ENCODE measurements at places on chromosomes 6 and 20.

DNA sequence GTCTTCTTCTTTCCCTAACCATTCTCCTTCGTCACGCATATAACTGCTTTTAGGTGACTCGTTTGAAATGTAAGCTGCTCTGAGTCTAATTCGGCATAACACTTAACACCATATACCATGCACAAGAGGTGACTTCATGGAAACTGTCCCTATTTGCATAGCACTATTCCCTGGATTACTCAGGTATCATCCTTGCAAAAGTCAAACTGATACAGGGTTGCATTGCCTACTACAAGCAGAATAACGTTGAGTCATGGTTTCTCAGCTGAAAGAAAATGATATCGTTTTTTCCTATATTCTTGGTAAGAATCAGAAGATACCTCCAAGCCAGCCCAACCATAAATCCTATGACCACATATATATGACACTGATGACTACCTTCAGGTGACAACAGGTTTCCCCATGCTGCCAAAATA lies 227.5 kb downstream of the ATXN1 start:
- no peak for DNase-seq

- DNase-seq: no peak
These were observed 130.8 kb downstream of the JPH2 start for GRCh38 chr20:44056010-44056698.

DNA sequence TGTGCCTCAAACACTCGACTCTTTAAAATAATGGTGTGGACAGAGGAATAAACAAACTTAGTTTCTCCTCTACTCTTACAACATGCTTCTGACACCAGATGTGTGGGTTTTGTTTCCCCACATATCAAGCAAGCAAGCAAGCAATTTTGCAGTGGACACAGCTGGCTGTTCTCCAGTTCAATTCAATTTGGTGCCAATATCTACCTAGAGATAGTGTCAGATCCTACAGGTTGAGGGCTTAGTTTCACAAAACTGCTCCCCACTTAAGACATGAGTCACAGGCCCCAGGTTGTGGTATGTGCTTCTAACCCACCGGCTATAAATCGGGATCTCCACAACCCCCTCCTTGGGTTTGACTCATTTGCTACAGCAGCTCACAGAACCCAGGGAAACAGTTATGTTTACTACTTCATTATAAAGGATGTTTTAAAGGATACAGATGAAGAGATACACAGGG lies 131.4 kb upstream of the TRAF3IP2 start:
- DNase-seq: no peak

DNA sequence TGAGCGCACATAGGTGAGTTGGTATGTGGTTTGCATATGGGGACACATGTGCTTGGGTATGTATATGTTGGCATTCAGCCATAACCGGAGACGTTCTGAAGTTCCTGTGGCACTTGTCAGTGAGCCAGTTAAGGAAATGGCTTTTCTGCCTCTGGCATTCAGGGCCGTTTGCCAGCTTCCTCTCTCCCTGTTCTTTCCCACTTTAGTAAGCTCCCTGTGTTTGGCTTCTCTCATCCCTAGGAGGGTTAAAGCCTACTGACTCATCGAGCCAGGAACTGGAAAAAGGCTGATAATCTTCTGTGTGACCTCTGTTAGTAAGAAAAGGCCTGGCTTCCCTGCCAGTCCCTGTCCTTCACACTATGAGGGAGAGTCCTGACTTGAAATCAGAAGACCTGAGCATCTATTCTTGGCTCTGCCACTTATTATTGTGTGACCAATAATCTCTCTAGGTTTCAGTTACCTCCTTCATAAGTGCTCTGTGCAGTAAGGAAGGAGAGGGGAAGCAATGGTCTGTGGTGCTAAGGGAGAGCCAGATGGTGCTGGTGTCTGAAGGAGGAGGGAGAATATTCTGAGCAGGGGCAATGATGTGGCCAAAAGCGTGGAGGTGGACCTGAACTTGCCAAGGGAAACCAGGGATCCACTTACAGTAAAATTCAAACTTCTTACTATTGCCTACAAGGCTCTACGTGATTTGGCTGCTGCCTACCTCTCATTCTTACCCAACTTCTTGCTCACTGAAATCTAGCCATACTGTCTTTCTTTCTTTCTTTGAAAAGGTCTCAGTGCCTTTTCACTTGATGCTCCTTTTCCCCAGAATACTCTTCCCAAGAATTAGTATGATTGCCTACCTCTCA lies 31.4 kb downstream of the ACSS2 start:
- peak; percentile 45 for DNase-seq

DNA sequence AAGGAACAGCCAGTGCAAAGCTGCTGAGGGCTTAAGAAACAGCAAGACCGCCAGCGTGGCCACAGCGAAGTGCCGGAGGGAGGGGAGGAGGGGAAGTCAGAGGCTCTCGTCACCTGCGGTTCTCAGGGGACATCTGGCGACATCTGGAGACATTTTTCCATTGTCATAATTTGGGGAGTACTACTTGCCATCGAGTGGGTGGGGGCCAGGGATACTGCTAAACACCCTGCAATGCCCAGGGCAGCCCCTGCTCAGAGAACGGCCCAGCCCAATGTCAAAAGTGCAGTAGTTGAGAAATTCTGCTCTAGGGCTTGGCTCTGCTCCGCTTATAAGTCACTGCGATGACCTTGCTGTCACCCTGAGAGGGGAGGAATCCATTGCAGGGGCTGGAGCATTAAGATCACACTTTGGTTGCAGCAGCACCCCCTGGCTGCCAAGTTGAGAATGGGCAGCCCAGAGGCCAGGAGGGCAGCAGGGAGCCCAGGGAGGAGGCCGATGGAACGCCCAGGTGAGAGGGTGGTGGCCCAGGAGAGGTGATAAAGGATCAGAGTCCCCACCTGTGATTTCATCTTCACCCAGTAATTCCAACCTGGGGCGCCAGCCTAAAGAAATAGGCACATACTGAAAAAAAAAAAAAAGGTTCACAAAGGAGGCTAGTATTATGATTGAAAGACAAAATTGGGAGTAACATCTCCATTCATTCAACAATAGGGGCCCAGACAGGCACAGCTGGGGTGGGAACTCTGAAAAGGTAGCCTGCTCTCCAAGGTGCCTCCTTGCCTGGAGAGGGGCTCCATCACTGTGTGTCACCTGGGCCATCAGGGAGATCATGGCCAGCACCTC lies 218.2 kb downstream of the BMP7 start:
- no peak for DNase-seq

- DNase-seq: no peak
These were observed 354.5 kb upstream of the SYNCRIP start for GRCh38 chr6:85997206-85997605.

- DNase-seq: no peak
These were observed 441.1 kb upstream of the ARID1B start for GRCh38 chr6:156336089-156336488.

- DNase-seq: peak; percentile 81
These were observed at the start of gene GTF3C6 for GRCh38 chr6:110958329-110959192. Gene GTF3C6 (plus strand): TSS chr6:110958706. CDS start chr6:110958770, 64 bp downstream.

DNA sequence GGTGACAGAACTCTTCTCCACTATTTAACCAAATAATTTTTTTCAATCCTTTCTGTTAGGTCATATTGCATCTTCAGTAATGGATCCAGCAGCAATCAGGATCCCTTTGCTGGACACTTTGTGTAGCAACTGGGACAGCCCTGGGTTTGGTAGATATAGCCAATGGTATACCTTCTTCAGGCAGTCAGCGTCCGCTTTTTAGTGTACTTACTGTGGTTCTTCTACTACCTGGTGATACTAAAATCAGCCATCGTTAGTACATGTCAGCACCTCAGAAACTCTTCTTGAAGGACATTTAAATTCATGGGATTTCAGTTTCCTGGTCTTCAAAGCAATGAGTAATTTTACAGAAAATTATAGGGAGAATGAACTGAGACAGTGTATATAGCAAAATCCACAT lies 93.5 kb downstream of the ADGRG6 start:
- no peak for DNase-seq

GRCh38 chr6:107794771-107795170 lies 29.3 kb downstream of the SCML4 start:
- DNase-seq: no peak

GRCh38 chr6:34958734-34959133 lies 69.7 kb downstream of the ANKS1A start:
- DNase-seq: no peak

- DNase-seq: no peak
These were observed 142.0 kb downstream of the FAM83B start for GRCh38 chr6:54988576-54988975.

- no peak for DNase-seq
These were observed 49.2 kb upstream of the CST5 start for GRCh38 chr20:23928788-23929187.

- peak; percentile 40 for DNase-seq
These were observed 75.4 kb downstream of the MTHFD1L start for GRCh38 chr6:150940941-150941340.

- DNase-seq: no peak
These were observed 161.4 kb downstream of the FOXC1 start for GRCh38 chr6:1770968-1771723.

- DNase-seq: no peak
These were observed 9.9 kb upstream of the SPATS1 start for GRCh38 chr6:44332585-44332984.

DNA sequence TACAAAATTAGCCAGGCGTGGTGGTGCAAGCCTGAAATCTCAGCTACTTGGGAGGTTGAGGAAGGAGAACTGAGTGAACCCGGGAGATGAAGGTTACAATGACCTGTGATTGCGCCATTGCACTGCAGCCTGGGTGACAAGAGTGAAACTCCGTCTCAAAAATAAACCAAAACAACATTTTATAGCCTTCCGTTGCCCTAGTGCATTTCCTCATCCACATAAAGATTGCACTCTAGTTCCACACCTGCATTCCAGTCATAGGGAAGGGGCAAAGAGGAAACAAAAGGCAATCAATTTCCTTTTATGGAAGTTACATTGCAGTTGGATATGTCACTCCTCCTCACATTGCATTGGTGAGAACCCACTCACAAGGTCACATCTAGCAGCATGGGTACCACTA lies 182.7 kb upstream of the ARG1 start:
- no peak for DNase-seq

DNA sequence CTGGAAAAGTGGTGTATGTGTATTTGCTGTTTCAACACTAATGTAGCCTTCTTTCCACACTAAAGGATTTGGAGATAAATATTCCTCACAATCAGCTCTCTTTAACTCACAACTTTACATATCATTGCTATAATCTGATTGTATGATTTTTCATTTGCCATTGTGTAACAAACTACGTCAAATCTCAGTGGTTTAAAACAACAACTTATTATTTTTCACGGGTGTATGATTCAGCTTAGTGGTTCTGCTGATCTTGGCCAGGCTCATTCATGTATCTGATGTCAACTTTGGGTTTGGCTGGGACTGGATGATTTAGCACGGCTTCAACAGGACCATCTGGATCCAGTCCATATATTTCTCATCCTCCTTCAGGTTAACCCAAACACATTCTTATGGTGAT lies 55.4 kb upstream of the TMX4 start:
- no peak for DNase-seq

DNA sequence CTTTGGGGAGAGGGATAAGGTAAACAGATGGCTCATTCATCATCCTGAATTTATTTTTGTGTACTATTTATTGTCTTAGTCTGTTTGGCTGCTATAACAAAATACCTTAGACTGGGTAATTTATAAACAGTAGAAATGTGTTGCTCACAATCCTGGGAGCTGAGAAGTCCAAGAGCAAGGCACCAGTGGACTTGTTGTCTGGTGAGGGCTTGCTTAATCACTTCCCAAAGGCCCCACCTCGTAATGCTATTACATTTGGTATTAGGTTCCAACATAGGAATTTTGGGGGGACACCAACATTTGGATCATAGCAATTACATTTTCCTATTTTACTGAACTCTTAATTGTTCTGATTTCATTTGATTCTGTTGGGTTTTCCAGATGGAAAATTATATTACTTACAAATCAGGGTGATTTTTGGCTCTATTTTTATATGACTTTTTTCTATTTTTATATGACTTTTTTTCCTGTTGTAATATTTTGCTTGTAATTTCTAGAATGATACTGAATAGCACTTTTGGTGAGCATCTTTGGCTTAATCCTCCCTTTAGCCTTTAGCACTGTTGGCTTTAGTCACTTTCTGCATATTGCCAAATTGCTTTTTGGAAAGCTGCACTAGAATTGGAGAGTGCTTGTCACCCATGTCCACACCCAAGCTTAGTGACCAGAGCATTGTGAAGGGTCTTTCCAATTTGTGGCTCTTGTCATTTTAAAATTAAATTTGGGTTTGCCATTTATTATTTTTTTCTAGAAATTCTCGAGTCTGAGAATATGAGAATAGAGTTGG lies 43.7 kb upstream of the TULP4 start:
- no peak for DNase-seq

DNA sequence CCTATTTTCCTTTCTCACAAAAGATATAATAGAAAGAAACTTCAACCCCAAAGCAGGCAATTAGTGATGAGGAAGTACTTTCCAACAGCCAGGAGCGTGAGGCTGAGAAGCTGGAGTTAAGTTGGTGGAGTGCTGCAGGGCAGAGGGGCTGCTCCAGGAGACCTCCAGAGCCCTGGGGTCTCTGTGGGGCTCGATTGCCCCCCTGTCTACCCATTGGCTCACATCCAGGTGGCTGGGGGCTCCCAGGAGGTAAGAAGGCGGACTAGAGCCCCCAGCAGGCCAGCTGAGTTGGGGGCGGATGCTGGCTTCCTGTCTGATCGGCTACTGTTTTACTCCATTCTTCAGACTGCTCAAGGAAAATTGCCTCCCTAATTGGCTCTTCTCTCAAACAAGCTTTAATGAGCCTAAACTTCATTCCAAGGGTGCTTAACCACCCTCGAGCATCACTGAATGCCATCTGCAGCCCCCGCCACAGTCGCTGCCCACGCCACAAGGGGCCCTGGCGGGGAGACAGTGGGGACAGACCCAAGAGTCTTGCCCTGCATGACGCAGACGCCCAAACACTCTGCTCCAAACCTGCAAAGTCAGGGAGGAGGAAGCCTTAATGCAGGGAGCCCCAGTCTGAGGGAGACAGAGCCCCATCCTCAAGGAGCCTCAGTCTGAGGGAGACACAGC lies 78.6 kb downstream of the MDGA1 start:
- DNase-seq: no peak

- no peak for DNase-seq
These were observed 4.2 kb upstream of the PPP1R14C start for GRCh38 chr6:150138638-150139037.

DNA sequence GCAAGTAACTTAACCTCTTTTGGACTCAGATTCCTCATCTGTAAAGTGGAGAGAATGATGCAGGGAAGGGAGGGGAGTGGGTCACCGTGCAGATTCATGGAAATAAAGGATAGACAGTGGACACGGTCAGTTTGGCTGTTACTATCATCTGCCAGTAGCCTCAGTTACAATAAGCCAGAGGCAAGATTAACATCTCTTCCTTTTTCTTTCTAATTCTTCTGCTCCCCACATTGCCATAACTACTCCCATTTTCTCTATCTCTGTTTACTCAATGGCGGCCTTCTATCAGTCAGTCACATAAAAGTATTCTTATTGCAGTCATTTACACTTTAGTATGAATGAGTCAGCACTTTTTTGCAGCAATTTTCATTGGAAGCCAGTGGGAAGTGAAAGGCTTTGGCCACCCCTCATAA lies 49.2 kb downstream of the PPP1R16B start:
- no peak for DNase-seq

- no peak for DNase-seq
These were observed 50.1 kb upstream of the RNF24 start for GRCh38 chr20:4065391-4065844.

GRCh38 chr6:44676826-44677433 lies 289.4 kb downstream of the CDC5L start:
- DNase-seq: no peak

GRCh38 chr20:47971058-47971791 lies 185.9 kb upstream of the SULF2 start:
- DNase-seq: no peak

Data from smooth muscle cell of the brain vasculature (primary cell).